NCI-H187 treated with DMSO at 0.1 percent for 48 hours (cell line): ENCODE measurements at places on chromosomes 12 and 14.

- no peak for DNase-seq
Observed at GRCh38 chr12:20189767-20190166, 178.6 kb upstream of the PDE3A start.

- no peak for DNase-seq
Observed at GRCh38 chr12:59056966-59057365, 136.7 kb upstream of the LRIG3 start.

- DNase-seq, result no peak
Observed at GRCh38 chr12:110756611-110757010, 13.9 kb upstream of the PPP1CC start.

- no peak for DNase-seq
Observed at GRCh38 chr14:70887207-70887681, 20.0 kb upstream of the PCNX1 start.
